ENCODE measurements at places on chromosomes 3 and 15.
A peak's percentile ranks its signal among the peaks of the same experiment; 100 is the strongest.

DNA sequence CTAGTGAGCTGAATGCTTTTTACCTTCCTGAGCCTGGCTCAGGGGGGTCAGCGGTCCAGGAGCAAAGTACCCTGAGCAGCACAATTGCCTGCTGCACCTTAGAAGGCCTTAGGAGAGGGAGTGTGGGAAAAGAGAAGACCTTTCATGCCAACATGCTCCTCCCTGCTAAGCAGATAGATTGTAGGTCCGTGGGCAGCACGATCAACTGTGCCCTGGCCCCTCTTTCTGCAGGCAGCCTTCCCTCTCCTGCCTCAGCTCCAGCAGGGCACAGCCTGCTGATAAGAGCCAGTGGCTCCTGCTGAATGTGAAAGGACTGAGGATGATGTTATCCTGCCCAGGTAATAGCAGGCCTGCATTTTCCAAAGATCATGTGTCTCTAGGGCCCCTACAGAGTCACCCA is 4.1 kb downstream of the CORO2B start:
- DNase-seq, result no peak

DNA sequence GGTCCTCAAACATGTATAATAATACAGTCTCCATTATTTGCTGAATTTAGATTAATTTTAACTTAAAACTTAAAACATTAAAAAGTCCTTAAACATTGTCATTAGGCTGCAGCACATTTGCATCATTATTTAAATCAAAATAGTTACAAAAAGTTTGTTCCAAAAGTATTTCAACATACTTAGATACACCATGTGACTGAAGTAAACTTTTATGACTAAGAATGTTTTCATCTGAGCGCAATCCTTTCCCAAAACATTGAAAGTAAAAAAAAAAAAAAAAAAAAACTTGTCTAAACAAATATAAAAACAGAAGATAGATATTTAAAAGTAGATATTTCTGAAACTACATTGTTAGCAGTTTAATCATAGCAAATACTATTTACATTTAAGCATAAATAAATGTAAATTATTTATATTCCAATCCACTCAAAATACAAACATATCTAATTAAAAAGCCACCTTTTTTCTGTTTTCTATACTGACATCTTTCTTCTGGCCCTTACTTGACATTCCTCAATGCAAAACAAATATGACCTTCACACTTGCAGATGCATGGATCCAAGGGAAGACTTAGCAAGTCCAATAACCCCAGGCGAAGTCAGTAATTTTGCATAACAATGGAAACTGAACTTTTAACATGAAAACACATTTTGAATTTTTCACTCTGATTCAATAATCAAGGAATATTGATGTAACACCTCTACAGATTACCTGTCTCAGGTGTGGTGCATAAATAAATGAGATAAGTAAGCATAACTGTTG is 10.3 kb downstream of the FAM227B start:
- DNase-seq, result no peak

GRCh38 chr3:15333956-15334263 is 1.5 kb upstream of the SH3BP5 start:
- no peak for DNase-seq

GRCh38 chr15:97914711-97915110 is 45.8 kb upstream of the ARRDC4 start:
- DNase-seq, result no peak

DNA sequence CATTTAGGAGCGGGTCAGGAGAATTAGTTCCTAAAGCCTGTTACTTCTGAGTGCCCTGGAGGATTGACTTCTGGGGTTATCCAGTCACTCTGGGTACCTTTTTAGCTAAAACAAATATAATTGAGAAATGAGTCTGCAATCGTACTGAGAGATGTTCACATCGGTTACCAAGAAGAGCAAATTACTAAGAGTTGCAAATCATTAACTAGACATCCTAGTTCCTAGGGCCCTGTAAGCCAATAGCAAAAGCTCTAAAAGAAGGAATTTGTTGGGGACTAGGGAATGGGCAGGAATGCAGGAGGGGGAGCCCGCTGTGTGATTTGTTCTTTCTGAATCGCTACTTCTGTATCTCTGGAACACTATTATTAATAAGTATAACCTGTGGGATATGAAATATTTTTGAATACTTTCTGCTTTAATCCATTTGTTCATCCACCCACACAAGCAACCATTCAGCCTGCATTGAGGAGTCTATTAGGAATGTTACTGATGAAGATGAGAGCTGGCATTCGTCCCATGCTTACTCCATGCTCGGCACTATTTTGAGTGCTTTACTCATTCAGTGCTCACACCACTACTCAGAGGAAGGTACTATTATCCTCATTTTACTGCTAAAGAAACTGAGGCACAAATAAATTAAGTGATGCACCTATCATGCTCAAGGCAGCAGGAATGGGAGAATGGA is 31.5 kb upstream of the KY start:
- no peak for DNase-seq

DNA sequence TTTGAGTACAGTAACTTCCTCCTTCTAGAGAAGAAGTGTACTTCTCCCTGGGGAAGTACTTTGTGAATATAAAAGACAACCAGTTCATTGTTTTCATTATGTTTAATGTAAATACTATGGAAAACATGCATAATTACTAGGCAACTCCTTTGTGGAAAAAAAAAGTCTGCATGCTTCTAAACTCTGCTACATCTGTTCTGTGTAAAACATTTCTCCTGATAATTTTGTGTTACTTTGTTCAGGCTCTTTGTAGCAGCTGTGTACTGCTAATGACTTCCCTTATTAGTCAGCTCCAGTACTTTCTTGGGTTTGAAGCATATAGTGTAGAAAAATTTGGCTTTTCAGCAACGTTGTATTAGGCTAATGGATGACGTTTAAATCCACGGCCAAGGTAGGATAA is 111.6 kb downstream of the FEZF2 start:
- no peak for DNase-seq

DNA sequence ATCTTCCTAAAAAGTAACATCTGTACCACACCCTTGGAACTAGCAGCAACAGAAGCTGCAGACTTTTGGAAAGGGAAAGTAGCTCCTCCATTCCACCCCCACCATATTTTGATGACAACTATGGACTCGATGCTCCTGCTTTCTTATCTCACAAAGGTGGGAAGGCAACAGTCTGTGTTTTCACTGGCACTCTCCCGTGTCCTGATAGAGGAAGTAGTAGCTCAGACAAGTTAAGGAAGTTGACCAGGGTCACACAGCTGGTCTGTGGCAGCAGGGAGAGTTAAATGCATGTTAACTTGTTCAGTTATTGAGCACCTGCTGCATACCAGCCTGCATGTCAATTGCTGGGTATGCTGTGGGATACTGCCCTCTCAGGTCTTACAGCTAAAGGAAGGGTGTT is 33.1 kb downstream of the BHLHE40 start:
- no peak for DNase-seq

GRCh38 chr3:142445816-142446254 is 2.0 kb downstream of the XRN1 start:
- DNase-seq, result peak; percentile 49

Data from foreskin fibroblast (primary cell).